Thymus (tissue), 14 donors: ENCODE measurements at places on chromosomes 1 and 21. TPM values are rescaled to one million over a fixed set of nuclear protein-coding genes. Genes with fewer than 3 reads are reported as not detected.

GRCh38 chr1:115189814-115190539, 100.7 kb upstream of the TSPAN2 start:
- DNase-seq: no peak

DNA sequence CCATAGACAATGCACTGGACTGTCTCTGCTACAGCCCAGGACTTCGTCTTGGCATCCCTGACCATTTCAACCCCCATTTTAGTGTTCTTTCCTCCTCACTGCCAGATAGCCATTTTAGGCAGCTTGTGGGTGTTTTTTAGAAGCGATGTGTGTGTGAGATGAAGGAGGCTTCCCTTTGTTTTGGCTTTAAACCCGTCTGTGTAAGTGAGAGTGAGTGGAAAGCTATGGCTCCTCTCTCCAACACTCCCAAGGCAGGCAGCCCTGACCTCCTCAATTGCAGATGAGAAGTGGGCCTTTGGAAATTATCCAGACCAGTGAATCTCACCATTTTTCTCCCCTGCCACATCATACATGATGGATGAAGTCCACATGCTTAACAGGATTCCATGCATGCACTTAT, 70.3 kb upstream of the PGBD5 start:
- DNase-seq: no peak

Gene WDR4
- 5.3 TPM for total RNA-seq

DNA sequence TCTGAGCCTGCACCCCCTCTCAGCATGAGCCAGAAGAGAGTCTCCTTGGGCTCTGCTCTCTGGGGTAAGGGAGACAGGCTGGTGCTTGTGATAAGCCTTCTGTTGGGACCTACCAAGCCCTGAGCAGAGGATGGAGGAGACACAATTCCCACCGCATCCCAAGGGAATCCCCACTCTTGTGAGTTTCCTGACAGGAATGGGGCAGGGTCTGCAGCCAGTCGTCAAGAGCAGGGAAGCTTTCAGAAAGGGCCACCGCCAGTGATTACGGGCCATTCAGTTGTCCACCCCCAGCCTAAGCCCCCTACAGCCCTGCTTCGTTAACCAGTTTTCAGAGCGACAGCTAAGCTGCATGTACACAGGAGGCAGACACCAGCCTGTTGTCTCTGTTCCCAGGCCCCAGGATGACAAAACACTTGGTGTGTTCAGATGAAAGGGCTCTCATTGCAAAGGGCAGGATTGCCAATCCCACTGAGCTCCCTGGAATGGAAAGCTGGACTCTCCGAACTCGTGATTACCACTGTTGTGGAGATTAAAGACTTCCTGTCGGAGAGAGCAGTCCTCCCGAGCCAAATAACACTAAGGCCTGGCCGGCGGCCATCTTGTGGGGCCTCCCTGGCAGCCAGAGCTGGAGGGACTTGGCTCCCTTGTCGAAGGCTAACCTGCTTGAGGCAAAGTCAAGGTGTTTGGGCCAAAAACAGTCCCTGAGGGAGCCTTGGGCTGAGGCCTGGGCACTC, 37.4 kb upstream of the SLC30A1 start:
- DNase-seq: no peak

- DNase-seq: no peak
These were observed 52.0 kb downstream of the OLIG1 start for GRCh38 chr21:33121715-33122475.

Gene RGS21
- total RNA-seq: not detected

- no peak for DNase-seq
These were observed 23.1 kb downstream of the CLDN14 start for GRCh38 chr21:36456729-36457414.

DNA sequence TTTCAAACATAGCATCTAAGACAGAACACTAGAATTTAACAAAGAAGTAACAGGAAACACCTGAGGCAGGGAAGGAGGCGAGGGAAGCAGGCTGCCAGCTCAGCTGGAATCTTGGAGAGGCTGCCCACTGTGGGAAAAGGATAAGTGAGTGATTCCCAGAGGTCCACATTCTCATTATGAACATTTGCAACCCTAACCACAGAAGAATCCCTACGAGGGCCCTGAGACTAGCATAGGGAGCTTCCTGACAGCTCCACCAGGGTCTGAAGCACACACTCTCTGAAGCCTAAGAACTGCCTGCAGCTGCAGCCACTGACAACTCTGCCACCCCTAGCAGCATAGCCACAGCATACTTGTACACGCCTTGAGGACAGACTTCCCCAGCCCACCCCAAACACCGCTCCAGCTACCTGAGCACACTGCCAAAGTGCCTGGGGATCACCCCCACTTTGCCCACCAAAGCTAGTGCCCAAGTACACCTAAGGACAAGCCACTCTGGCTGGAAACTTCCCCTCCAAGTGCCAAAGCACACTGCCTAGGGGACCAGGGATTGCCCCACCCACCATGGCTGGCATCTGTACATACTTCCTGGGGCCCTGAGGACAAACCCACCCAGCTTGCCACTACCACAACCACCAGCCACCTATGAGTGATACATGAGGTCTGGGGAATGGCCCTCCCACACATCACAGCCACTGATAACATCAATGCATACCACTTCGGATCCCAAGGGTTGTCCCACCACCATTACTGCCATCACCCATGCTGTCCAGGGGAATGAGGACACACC, 76.6 kb upstream of the GUCA2A start:
- peak; percentile 58 for DNase-seq

Gene ZBTB8B
- 0.05 TPM for total RNA-seq

DNA sequence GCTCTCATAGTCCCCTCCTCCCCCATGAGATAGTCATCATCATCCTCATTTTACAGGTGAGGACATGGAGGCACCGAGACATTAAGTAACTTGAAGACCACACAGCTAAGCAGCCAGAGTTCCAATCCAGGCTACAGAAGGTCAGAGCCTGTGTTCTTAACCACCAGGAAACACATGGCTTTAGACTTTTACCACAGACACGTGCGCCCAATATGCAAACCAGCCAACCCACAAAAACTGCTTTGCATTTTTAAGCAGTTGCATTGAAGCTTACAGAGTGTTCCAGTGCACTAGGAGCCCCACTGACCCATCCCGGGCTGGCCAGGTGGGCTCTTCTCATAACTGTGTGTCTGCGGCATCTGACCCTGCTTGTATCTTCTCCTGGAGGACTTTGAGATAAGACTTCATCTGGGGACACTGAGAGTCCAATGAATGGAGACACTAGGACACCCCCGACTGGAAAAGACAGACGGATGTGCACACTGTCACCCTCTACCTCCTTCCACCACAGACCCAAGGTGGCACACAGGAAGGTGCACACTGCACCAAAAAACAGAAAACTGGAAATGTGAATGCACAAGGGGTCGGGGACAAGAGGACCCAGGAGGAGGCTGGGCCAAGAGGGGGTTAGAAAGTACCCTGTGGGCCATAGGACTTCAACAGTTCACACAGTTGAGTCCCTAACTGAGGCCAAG, 56.4 kb downstream of the ETS2 start:
- DNase-seq: peak; percentile 35

Gene CASZ1
- 1.8 TPM for total RNA-seq

Gene AKNAD1
- 0.14 TPM for total RNA-seq

DNA sequence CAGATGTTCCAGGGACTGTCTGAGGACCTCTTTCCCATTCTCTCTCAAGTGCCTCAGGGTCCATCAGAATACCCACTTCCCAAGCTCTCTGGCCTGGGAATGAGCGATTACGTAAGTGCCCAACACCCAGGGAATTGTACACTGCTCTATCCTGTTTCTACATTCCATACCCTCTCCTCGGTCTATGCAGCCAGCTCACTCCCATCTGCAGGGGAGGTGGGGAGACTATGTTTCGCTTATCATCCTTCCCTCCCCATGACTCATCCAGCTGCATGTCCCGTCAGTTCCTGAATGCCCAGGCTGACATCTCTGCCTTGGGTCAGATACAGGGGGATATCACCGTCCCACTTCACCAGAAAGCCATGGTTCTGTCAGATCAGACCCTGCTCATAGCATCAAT, 34.5 kb upstream of the CD1D start:
- DNase-seq: no peak

DNA sequence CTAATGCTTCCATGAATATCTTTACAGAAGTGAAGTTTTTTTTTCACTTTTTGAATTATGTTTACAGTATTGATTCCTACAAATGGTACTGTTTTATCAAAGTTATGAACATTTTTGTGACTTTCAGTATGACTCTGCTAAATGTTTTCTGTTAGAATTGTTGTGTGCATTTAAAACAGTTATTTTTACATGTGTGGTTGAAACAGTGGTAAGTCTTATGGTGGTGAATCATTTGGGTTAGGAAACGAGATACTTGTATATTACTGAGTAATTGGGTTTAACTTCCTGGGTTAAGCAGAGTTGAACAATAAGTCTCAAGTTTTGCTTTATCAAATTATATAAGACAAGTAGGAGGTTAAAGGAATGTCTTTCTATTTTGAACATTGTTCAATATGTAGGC, 66.8 kb downstream of the VPS13D start:
- DNase-seq: no peak

GRCh38 chr1:155326020-155326526, 5.4 kb downstream of the RUSC1 start:
- DNase-seq: no peak

DNA sequence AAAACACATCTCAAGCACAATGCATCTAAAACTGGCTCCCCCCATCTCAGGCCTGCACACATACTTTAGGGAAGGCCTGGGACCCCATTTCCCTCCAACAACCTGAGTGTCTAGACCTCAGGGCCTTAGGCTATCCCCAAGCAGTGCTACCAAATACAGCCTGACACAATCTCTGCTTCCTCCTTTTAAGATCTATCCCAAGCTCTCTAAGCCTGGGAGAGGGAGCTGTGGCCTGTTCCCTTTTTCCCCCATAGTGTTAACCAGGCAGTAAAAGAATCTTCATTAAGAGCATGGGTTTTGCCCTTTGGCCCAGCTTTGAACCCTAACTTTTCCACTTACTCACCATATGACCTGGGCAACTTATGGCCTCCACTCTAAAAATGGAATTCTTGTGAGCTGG, 10.8 kb upstream of the COL8A2 start:
- DNase-seq: no peak

DNA sequence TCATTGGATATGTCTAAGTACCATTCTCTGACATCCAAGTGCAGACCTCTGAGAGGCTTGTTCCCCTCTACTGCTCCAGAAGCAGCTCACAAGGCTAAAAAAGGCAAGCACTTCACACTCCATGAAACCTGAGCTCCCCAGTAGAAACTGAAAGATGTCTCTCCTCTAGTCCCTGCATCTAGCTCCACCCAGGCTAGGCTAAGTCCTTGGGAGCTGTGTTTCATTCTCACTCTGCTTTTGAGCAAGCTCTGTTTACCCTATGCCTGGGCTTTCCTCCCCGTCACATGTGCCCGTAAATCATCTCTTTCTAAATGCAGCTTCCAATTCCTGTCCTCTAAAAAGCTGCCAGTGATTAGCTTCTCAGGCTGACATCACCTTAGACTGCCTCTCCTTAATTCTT, 39.0 kb downstream of the LRRC71 start:
- DNase-seq: no peak

DNA sequence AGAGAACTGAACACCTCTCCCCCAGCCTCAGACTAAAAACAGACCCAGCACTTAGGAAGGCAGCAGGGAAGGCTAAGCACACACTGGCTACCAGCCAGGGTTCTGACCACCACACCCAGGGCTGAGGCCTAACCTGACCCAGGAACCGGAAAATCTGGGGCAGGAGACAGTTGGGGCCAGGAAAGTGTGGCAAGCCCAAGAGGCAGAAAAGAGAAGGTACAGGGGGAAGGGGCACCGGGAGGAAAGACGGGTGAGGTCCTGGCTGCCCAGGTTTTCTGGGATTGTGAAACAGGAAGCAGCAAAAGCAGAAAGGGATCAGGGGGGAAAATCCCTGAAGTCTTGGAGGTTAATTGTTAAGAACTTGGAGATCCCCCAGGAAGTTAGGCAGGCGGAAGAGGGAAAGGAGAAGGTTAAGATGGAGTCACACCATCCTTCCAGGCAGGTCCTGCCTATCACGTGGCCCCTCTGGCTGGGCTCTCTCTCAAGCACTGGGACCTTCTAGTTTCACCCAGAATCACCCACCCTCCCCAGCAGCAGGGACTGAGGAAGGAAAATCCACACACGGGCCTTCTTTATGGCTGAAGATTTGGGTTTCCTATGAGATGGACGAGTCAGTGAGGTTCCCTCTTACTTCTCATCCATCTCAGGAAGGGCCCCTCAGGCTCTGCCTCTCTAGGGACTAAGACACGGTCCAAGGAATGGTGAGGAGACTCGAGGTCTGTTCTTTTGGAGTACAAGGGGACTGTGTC, 2.6 kb downstream of the HDGF start:
- no peak for DNase-seq

GRCh38 chr1:55375617-55376258, 160.6 kb upstream of the USP24 start:
- peak; percentile 79 for DNase-seq

Gene CSTB
- 26.5 TPM for total RNA-seq

DNA sequence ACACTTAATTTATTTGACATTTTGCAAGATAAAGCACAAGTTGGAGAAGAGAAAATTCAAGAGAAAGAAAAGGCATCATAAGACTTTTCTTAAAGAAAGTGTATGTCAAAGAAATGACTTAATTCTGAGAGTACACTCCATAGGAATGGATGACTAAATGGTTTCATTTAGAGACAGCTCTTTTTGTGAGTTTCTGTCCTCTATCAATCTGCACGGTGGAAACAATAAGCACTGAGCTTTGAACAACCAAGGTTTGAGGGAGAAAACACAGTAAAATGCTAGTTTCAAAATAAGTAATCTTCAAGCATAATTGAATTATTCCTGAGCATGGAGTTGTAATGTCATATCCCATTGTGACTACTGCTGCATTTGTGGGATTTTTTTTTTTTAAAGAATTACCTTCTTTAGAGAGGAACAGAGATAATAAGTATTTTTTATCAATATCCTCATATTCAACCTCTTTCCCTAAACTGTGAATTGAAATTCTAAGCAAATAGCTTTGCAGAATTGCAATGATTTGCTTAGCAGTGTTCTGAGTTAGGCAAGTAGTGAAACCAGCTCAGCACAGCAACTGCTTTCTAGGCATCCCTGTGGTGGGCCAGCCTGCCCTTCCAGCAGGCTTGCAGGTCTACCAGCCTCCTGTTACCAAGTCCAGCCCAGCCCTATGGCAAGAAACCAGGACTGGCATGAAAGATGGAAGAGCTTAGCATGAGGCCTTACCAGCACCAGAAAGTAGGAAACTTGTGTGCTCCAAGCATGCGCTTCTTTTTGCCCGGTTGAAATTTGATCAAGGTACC, 38.2 kb downstream of the KCNJ6 start:
- no peak for DNase-seq

DNA sequence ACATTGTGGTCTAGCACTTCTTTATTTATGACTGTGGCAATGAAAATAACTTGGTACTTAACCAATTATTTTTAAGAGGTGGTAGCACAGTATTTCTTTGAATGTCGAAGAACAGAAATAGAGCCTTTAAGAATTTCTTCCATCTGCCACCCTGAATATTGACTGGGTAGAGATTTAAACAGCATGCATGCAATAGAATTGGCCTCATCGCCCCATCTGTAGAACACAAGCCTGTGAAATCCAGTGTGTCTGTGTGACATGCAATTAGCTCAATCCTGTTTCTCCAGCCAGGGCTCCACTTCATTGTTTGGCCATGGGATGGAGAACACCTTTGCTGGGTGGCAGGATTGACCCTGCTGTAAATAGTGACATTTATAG, 17.1 kb upstream of the KLHDC8A start:
- no peak for DNase-seq

GRCh38 chr1:234589064-234589800, 20.7 kb downstream of the IRF2BP2 start:
- DNase-seq: no peak
